Stimulated activated CD4-positive, alpha-beta T cell treated with anti-CD3 and anti-CD28 coated beads, Interleukin-15, amount 100 ng/mL, for 24 hours (primary cell): ENCODE measurements at places on chromosomes 5 and 9.

- no peak for DNase-seq
Observed at GRCh38 chr9:36165826-36166167, 3.4 kb upstream of the CCIN start.

DNA sequence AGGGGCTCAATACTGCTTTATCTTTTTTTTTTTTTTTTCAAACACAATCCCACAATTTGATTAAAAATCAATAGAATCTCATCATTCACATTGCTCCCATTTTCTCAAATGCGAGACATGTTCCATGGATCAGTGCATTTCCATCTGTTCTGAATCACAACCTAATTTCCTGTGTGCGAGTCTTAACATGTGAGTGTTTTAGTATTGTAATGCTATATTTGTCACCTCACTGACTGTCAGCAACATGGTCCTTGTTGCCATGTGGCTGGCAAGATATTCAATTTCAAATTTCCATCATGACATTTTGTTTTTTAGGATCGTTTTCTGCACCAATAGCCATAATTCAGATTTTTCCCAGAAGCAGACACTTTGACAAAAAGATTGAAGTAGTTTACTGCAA, 233.2 kb upstream of the PRDM9 start:
- DNase-seq = no peak

DNA sequence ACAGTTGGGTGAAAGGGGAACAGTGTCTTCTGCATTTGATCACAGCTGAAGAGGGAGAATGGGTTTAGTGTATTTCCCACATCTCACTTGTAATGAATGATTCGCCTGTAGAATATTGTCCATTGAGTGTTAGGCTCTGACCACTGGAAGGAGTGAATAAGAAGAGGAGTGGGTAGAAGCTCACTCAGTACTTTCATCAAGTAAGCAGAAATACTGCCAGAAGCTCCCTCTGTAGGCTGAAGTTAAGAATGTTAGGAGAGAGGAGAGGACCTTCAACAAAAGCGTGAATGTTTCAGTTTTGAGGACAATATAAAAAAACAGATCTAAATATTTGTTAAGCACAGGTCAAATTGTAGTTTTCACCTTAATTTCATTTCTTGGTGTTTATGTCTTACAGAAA, 27.5 kb downstream of the FSD1L start:
- no peak for DNase-seq

- DNase-seq = no peak
Observed at GRCh38 chr5:139658928-139659667, 10.9 kb downstream of the CXXC5 start.

DNA sequence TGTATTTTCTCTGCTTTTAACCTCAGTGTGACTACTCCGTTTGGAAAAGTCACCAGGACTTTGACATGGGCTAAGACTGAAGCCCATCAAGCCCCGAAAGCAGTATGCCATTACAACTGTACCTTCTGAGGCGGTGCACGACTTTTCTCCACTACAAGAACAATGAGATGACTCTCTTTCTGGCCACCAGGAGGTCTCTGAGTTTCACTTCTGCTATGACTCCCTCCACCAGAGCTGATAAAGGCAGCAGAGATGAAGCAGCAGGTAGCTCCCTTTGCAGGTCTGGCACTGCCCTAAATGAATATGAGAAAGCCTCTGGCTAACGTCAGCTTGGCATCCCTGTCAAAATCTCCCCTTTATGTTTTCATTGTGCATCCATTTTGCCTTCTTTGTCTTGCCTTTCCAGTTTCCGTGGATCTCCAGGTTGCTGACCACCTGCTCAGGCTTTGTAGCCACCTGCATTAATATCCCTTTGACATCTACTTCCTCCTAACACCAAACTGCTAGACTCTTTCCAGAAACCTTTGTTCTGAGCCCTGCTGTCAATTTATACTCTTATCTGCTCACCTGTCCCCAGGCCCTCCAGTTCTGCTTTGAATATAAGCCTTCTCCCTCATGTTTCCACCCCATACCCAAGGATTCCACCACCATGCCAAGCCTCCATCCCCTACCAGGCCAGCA, 221.7 kb downstream of the ZNF608 start:
- no peak for DNase-seq

DNA sequence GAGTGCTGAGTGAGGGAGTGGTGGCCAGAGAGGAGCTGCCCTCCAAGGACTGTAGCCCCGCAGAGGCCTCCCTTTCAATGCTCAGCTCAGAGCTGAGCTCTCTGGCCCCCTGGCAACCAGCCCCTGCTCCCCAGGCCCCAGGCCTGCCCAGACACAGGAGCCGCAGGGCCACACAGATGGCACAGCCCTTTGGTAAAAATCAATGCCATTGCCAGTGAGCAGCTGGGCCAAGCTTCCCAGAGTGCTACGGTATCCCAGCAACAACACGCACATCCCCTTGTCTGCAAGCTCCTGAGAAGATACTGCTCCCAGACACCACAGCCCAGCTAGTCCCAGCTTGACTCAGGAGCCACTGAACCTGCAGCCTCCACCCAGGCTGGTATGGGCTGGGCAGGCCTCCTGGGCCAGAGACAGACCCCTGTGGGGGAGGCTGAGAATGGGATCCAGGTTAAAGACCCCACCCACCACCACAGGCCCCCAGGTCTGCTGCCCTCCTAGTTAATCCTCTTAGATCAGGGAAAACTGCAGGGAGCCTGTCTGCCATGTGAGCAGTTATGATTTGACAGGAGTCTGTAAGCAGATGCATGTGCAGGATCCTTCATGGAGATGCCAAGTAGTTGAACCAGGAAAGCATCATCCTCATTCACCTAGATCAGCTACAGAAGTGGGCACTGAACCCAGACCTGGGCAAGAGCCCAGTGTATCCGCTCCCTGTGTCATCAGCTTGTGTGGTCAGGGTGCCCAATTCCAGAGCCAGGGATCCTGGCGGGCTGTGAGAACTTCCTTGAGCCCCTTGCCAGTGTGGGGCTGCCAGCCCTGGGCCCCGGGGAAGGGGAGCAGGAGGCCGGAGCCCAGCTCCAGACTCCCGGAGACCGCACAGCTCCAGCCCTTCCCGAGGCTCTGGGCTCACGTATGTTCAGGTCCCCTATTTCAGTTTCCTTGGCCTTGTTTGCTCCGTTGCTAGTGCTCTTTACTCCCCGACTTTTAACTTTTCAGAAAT, 26.7 kb upstream of the ADAMTS2 start:
- no peak for DNase-seq

- no peak for DNase-seq
Observed at GRCh38 chr5:83323557-83324180, 147.9 kb upstream of the VCAN start.

DNA sequence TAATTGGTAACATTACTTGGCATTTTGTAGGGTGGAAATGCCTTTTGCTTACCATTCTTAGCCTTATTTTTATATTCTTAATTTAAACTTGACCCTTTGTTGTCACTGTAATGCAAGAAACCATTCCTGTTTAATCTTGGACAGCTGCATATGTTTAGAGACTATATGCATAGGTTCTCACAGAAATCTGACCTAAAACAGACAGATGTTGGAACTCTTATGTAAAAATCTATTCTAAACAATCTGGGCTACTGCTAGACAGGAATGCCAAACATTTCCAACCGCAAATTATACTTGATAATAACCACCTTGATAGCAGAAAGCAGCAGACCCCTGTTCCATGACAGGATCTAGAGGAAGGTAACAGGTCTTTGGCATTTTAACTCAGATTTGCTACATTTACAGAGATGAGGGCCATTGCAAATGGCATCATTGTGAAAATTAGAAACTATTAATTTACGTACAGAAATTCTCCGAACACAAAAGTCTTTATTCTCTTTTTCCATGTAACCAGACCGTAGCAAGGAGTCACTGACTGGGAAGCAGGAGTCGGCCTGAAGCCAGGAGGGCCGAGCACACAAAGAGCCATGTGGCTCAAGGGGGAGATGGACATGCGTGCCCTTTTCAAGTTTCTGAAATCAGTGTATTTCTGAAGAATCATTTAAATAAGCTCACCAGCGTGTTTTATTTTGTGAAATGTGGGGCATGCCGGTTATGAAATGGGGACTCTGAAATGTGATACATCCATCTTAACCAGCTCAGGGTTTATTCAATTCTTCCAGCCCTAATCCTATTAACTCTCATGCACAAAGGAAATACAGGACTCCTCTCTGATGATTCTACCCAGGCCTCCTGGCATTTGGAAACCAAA, 139.3 kb downstream of the AOPEP start:
- DNase-seq = no peak

DNA sequence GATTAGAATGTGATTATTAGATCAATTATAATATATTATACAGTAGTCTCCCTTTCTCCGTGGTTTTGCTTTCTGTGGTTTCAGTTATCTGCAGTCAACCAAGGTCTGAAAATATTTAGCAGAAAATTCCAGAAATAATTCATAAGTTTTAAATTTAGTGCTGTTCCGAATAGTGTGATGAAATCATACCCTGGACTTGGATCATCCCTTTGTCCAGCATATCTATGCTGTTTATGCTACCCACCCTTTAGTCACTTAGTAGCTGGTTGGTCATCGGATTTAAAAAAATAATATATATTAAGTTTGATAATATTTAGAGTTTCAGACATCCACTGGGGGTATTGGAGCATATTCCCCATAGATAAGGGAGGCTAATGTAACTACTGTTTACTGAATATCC, 19.6 kb downstream of the RMI1 start:
- no peak for DNase-seq

- no peak for DNase-seq
Observed at GRCh38 chr5:116361171-116361967, 213.3 kb downstream of the SEMA6A start.

GRCh38 chr5:180141068-180141660, 67.8 kb downstream of the RASGEF1C start:
- no peak for DNase-seq

DNA sequence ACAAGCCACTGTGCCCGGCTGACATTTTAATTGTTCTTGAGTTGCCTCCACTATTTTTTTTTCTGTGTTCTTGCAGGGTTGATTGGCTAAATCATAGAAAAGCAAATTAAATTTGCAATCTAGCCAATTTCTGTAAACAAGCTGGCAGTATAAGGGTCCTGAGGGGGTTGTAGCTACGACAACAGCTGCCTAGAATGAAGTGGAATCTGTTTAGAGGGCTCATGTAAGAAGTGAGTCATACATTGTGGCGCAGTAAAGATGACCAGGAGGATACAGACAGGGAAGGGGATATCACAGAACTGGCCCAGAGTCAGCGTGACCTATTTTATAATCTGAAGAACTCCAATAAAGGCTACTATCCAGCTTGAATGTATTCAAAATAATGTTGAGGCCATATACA, 82.2 kb upstream of the TLE1 start:
- no peak for DNase-seq

DNA sequence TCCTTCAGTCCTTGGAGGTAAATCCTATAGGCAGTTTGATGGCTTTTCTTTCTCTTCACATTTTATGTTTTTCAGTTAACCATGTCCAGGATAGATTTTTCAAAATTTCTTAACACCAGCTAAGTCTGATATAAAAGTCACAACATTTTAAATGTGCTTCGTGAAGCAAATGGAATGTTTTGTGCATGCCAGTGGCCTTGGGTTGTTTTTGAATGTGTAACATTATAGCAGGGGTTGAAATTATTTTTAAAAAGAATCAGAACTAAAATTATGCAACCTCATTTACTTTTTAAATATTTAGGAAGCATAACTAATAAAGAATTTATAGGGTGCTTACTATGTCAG, 201.1 kb downstream of the ARHGEF28 start:
- DNase-seq = no peak

GRCh38 chr5:30650311-30650710, 543.2 kb upstream of the CDH6 start:
- no peak for DNase-seq

DNA sequence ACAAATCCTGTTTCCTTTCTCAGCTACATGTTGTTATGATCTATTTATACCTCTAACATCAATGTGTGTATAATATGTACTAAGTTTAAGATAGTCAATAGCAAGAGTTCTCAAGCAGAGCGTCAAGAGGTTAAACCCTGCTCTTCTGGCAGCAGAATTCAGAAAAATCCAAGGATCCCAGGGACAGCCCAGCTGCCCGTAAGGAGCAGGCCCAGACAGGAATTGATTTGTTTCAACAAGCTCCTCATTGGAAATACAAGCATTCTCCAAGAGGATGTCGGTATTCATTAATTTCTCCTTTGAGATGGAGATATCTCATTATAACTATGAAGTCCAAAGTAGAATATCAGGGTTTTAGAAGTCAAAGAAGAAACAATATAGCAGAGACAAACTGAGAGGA, 14.9 kb downstream of the EFNA5 start:
- no peak for DNase-seq

DNA sequence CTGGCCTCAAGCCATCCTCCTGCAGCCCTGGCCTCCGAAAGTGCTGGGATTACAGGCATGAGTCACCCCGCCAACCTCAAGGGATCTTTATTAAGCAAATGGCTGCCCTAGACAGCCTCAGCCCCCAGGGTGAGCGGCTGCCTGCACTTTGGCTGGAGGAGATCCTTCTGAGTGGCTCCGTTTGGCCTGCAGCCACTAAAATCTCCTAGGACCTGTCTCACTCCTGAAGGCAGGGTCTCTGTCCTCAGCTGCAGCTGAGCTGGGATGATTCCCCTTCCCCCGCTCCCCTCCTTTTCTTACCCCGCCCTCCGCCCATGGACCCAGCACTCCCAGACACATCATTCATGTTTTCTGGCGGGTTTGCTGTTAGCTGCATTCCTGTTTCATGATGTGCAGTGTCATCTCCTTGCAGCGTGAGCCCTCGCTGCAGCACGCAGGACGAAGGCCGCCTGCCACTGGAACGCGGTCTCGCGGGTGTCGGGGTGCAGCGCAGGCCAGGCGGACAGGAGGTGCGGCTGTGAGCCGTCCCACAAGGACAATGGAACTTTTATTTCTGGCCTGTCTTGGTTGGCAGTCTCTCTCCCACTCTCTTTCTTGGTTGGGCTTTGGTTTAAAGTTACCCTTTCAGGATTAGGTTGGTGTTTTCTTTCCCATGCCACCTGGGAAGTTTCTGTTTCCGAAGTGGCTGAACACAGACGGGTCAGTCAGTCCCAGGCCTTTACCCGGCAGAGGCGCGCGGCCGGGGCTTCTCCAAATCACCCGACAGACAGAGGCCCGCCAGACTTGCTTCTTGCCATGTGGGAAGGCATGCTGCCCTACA, 137.1 kb downstream of the FOXD1 start:
- DNase-seq = no peak

- no peak for DNase-seq
Observed at GRCh38 chr9:16290169-16290568, 580.3 kb downstream of the BNC2 start.

DNA sequence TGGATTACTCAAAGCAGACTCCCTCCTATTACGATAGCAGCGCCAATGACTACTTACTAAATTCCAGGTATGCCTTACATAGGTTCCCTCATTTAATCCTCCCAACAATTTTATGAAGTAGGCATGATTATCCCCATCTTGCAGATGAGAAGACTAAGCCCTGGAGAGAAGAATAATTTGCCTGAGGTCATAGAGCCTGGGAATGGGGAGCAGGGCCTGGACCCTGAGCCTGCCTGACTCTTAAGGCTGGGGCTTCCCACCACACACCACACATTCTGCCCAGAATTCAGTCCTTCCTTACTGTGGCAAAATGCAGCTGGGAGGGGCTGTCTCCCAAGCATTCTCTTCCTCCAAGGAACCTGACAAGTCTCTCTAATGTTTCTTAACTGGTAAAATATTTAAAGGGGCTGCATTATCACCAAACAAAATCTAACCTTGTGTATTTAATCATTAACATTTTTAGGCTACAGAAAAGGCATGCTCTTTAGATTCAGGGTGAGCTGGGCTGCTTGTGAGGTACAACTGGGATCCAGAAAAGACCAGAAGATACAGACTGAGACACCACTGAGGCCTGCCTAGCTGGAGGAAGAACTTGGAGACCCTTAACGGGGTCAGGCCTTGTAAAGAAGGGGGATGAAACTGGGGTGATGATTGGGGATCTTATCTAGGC, 26.1 kb downstream of the LHFPL2 start:
- DNase-seq = no peak

- DNase-seq = no peak
Observed at GRCh38 chr9:81032030-81032572, 657.2 kb downstream of the TLE1 start.
